Natural killer cell treated with Interleukin-12 subunit alpha and Interleukin-12 subunit beta and Interleukin-15 and Interleukin-18, amount 100 ng/mL, for 72 hours (primary cell): ENCODE measurements at places on chromosomes 4 and X. TPM values are rescaled to one million over a fixed set of nuclear protein-coding genes. Genes with fewer than 3 reads are reported as not detected.

DNA sequence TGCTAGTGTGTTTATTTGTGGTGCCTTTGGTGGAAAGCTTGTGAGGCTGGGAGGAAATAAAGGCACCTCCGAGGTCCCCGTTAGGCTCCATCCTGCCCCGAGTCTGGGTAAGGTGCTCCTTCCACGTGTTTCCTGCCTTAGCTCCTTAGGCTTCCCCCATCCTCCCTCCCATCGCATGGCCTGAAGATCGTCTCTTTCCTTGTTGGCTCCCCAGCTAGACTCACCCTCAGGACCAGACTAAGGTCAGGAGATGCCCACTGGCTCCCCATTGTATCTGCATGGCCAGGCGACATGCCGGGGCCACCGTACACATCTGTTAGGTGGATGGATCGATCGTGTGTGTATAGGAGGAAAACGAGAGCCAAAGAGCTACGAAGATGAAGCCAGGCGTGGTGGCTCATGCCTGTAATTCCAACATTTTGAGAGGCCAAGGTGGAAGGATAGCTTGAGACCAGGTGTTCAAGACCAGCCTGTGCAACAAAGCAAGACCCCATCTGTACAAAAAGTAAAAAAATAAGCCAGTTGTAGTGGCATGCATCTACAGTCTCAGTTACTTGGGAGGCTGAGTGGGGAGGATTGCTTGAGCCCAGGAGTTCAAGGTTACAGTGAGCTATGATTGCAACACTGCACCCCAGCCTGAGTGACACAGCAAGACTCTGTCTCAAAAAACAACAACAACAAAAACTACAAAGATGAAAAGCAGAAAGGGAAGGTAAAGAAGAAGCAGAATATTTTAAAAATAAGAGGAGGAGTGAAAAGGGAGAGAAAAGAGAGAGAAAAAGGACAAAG, 53.7 kb downstream of the SEPSECS start:
- H3K4me1 ChIP-seq = no peaks in the 10 kb centered on the region
- peaks cover 2% of the 10 kb centered on the region for H3K27me3 ChIP-seq
- H3K4me3 ChIP-seq = no peak overlapping the region
- no peak overlapping the region for H3K27ac ChIP-seq
- peaks cover under 1% of the 10 kb centered on the region for H3K36me3 ChIP-seq

Gene SPANXN3
- not detected for total RNA-seq

DNA sequence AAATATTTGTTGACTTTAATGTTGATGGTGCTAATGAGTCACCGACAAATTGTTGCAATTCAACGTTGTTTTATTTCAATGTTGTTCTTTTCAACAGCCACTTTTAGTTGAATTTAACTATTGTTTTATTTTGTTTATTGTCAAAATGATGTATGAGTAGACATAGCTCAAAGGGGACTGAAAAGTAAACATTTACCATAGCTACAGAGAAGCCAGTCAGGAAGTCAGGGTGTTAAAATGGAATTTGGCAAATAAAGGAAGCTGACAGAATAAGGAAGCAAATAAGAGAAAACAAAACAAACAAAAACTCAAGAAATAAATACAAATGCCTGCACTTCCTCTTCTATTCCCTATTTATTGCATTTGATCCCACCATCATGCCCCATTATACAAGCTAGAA, 648.4 kb upstream of the HTR2C start:
- H3K36me3 ChIP-seq = no peaks in the 10 kb centered on the region
- H3K27ac ChIP-seq = no peak overlapping the region
- H3K4me1 ChIP-seq = no peaks in the 10 kb centered on the region
- H3K4me3 ChIP-seq = no peak overlapping the region
- H3K27me3 ChIP-seq = peaks cover 1% of the 10 kb centered on the region
- DNase-seq = no peak

GRCh38 chrX:15854080-15854655, 445 bp downstream of the AP1S2 start:
- H3K27ac ChIP-seq = peak overlapping the region; percentile 94
- peaks cover 20% of the 10 kb centered on the region for H3K4me1 ChIP-seq
- H3K4me3 ChIP-seq = peak overlapping the region; percentile 92
- peaks cover 14% of the 10 kb centered on the region for H3K36me3 ChIP-seq

DNA sequence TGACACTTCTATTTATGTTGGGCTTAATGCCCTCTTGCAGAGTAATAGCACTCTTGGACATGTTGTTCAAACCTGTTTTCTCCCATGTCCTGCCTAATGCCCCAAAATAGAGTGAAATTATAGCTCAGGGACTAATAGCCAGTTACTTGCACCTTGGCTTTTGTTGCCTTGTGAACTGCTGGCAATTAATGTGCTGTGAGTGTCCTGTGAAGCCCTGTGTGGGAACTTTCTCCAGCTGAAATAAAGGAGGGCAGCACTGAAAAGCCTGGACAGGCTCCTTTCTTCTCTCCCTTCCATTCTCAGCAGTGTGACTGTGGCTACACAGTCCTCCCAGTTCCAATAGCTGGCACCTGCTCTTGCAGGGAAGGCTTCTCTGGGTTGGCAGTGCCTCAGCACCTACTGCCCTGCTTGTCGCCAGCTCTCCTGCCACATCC, 72.4 kb downstream of the DCLK2 start:
- H3K4me1 ChIP-seq = no peaks in the 10 kb centered on the region
- H3K4me3 ChIP-seq = no peak overlapping the region
- no peak for DNase-seq
- H3K36me3 ChIP-seq = no peaks in the 10 kb centered on the region

Gene LONRF3
- 8.0 TPM for total RNA-seq

- peaks cover 9% of the 10 kb centered on the region for H3K36me3 ChIP-seq
- H3K27me3 ChIP-seq = peaks cover 74% of the 10 kb centered on the region
- H3K27ac ChIP-seq = no peak overlapping the region
- peak; percentile 77 for DNase-seq
- H3K4me3 ChIP-seq = peak overlapping the region; percentile 97
Measured at GRCh38 chr4:112523764-112524505, 8.0 kb upstream of the NEUROG2 start.

Gene CLGN
- not detected for total RNA-seq

Gene UBQLN2
- total RNA-seq = 29.0 TPM

DNA sequence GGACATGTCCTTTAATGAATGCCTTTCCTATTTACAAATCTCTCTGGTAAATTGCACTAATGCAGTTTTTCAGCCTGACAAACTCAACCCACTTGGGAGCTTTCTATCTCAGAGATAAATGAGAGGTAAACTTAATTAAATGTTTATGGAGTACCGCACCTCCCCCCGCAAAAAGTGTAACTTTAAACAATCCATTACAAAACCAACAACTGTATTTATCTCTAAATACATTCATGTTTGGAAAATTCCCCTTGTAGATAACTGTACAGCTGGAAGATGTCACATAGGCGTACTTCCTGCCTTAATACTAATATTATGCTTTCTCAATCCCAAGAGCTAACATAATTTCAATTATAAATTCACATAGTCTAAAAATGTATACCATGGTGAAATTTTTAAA, 215.5 kb downstream of the LDB2 start:
- H3K27ac ChIP-seq = no peak overlapping the region
- H3K27me3 ChIP-seq = no peaks in the 10 kb centered on the region
- H3K4me3 ChIP-seq = no peak overlapping the region
- no peaks in the 10 kb centered on the region for H3K4me1 ChIP-seq
- no peaks in the 10 kb centered on the region for H3K36me3 ChIP-seq

Gene WNK3
- 0.33 TPM for total RNA-seq
